ENCODE measurements at places on chromosomes 7 and 10.

DNA sequence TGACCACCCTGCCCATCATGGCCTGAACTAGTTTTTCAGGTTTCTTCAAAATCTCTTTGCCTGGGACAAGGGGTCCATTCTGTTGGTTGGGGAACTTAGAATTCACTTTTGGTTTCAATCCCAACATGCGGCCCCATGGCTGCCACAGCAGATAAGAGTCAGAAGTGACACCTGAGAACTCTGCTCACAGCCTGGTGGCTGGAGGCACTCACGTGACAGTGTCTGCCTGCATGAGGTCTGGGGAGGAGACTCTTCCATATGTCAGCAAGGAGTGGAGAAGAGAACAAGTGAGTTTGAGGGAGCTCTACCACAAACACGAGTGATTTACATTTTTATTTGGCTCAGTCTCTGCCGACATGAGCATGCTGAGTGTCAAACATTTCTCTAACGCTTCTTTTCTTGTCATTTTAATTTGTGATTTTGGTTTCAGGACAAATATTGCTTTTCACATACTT is 370.4 kb downstream of the TNS3 start:
- DNase-seq, result no peak

DNA sequence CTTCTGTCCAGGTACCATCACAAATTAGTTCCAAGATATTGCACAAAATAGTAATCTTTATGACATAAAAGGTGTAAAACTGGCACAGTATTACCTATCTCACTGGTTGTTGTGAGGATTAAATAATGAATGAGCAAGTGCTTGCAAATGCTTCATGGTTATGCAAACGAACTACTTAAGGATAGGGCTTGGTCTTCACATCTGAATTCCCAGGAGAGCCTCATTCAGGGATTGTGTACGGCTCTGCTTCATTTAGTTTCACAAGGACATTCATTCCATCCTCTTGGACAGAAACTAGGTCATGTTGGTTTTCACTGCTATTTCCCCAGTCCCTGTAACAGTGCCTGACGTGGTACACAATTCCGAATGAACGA is 12.1 kb downstream of the ABCA13 start:
- DNase-seq, result no peak

DNA sequence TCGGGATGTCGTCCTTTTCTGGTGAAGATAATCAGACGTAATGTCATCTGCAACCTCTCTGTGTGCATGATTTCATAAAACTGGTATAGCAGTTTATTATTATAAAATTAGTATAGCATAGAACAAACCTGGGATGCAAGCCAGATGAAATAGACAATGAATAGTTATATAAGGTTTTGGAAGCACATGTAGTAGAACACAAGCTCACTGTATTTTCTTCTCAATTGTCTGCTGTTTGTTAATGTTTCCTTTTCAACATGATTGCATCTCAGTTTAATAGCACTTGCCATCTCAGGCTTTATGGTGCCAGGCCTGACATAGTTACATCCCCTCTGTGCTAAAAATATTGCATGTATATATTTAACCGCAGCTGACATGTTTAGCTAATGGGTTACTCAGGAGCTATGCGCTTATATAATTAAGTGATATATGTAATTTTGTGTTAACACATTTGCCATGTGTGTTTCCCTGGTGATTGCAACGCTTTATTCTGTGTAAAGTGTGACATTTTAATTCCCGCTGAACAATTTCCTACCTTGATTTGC is 132.7 kb downstream of the ARID5B start:
- no peak for DNase-seq

- DNase-seq, result peak; percentile 31
Observed at GRCh38 chr7:139271718-139272628, 40.9 kb downstream of the UBN2 start.

DNA sequence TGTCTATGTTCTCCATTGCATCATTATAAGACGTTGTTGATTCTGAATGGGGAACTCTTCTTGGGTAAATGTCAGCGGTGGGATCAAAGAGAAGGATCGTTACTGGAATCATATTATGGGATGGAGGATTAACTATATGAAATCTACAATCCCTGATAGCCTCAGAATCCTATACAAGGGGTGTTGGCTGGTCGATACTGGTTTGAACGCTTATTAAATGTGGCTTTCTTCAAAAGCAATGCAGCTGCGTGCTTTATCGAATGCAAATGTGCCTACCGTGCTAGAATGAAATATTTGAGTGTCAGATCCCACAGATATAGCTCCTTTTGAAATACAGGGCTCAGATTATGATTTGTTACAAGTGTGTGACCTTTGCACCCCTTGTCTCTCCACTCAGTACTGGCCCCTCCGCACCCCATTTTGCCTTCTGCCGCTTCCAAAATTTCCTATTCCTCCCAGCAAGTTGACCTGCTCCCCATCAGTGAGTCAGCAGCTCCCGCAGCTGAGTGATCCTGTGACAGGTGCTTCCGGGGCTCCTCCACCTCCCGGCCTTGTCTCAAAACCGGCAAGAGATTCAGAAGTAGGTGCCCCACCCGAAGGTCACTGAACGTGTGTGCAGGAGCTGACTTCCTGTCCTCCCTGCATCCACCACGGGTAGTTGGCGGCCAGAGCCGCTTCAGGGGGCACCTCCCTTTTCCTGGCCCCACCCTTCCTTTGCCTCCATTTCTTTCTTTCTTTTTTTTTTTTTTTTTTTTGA is 76.6 kb downstream of the PTPRE start:
- DNase-seq, result peak; percentile 45

- DNase-seq, result peak; percentile 17
Observed at GRCh38 chr7:20642166-20642565, 26.7 kb downstream of the ABCB5 start.

Measured in dermis blood vessel endothelial cell (primary cell).